Naive thymus-derived CD4-positive, alpha-beta T cell (primary cell): ENCODE measurements at places on chromosomes 5 and 9.

DNA sequence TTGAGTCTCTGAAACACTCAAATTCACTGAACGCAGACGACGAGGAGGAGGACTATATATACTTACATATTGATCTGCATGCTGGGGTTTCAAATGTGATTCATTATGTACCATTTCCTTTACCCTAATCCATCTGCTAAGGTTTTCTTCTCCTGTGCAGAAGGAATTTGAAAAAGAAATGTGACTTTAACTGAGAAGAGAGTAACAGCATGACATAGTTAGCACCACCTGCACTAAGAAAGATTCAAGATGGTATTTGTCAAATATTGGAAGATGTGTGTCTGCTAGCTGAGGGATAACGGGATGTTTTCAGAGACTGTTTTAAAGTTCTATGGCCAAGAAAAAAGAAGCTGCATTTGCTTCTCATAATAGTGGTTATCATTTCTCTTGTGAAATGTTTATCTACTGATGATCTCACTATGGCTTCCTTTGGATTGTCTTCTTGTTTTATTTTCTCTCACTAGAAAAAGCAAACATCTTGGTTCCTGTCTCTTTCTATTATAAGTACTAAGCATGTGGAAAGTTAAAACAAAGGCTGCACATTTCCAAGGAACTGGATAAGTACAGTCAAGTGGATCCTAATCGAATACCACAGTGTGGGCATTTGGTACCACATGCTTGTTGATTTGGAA, 89.8 kb upstream of the TLE4 start:
- DNase-seq, result no peak

DNA sequence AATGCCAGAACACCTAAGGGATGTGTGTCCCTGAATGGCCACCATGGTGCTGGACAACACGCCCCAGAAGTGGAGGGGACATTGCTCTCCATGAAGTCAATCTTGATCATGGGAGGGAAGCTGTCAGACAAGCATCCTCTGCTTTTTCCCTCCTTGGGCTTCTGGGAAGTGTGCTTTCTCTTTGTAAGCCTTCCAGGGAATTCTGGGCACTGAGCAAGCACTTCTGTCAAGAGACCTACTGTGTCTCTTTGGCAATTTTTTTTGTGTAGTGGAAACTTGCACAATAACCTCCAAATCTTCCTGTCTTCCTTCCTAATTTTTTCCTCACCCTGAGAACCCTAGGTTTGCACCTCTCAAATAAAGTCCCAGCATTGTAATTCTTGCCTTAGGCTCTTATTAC, 132.0 kb downstream of the SEC61B start:
- DNase-seq, result no peak

DNA sequence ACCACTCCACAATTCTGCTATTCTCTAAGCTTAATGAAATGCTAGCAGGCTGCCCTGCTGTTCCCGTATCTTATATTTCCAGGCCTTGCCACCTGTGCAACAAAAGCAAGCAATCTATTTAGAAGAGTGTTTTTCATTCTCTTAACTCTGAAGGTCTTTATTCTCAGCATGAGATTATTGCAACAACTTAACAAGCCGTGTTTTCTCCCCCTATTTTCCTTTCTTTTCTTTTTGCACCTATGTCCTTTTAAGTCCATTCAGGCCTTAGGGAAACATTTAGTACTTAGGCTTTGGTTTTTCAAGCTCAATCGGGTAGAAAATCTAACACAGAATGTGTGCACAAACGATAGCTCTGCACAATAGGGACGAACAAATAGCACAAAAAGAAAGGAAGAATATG, 89.6 kb upstream of the DMRTA1 start:
- no peak for DNase-seq

GRCh38 chr5:103375350-103375749, 116.8 kb downstream of the MACIR start:
- DNase-seq, result no peak

- DNase-seq, result no peak
Observed at GRCh38 chr9:16689351-16689938, 181.0 kb downstream of the BNC2 start.

- no peak for DNase-seq
Observed at GRCh38 chr9:6153425-6153824, 62.2 kb upstream of the IL33 start.

DNA sequence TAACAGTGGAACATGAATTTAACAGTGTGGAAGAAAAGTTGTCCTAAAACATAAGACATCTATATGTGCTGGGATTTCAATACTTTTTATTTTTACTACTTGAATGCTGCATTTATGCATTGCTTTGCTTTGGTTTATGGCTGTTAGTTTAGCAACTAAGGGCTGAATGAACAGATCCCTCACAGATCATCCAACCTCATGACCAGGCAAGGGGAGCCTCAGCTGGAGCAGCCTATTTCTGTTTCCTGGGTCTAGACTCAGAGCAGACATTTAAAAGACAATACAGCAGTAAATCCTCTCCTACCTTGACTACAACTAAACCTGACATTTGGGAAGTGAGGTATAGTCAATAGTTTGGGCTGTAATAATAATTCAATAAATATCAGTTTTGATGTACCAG, 163.3 kb downstream of the AUH start:
- DNase-seq, result no peak

DNA sequence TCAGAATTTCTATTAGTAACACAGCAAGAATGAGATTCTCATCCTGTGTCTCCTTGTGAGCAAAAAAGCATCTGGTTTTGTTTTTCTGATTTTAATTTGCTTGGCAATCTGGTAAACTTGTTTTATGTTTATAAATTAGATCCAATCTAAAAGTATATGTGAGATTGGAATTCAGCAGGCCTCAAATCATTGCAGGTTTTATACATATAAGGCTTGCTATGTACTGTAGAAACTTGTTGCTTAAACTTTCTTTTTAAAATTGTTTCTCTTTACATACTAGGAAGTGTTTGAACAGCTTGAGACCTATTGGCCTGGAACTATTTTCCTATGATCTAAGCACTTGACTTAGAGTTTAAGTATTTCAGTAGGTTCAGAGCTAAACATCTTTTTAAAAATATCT, 1037.8 kb downstream of the NR2F1-AS1 start:
- DNase-seq, result no peak

DNA sequence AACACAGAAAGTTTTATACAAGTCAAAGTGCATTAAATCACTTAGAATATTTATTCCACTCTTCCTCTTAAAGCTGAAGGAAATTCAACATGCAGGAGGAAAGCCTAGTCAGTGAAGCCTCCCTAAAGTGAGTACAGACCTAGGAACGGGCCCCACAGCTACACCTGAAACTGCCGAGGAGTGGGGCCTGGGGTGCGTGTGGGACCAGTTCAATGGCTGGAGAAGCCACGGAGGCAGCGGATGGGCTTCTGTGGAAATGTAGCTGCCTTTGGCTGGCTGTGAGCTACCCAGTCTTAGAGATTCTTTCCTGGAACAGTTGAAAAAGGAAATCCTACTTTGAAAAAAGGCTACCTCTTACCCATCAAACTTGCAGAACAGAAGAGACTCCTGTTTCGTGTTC, 16.6 kb downstream of the ARPC5L start:
- DNase-seq, result no peak

DNA sequence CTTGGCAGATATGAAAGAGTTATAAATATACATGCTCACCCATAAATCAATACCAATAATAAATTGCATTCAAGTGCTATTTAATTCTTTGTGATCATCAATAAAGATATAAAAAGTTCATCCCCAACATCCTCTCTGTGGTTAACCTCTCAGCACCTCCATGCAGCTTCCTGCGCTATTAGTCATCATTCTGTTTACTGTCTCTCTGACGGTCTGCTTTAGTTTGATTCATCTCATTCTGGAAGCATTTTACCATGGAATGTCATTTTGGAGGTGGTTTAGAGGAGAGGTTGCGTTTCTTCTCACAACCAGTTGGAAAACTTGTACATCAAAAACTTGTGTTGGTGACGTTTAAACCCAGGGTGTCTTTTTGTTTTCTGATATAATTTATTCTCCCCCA, 486.6 kb downstream of the BRINP1 start:
- DNase-seq, result no peak

- no peak for DNase-seq
Observed at GRCh38 chr5:74288448-74289108, 351.9 kb downstream of the ENC1 start.

GRCh38 chr9:92147030-92147851, 32.0 kb upstream of the SPTLC1 start:
- no peak for DNase-seq

- no peak for DNase-seq
Observed at GRCh38 chr5:69454460-69455249, 37.9 kb upstream of the OCLN start.

DNA sequence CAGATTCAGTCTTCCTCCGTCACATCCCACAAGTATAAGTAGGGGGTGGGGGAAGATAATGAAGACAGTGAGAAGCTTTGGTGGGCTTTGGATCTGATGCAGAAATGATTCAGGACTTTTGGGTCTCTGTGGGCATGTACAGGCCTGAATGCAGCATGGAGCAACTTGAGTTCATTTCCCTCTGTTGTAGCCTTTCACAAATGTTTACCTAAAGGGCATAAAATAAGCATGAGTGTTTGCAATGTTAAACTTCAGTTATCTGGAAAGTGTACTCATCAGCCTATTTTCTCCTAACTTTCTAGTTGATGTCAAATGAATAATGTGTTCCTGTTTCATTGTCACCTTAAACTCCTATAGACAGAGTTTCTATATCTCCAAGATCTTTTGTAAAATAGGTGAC, 39.3 kb downstream of the GARNL3 start:
- DNase-seq, result no peak

GRCh38 chr9:96178153-96178552, 123.8 kb downstream of the HSD17B3 start:
- no peak for DNase-seq

GRCh38 chr5:145760660-145761059, 74.5 kb downstream of the PRELID2 start:
- DNase-seq, result no peak

GRCh38 chr9:116327701-116328405, 174.3 kb downstream of the PAPPA start:
- DNase-seq, result no peak

- no peak for DNase-seq
Observed at GRCh38 chr9:37025071-37025822, 8.8 kb downstream of the PAX5 start.

DNA sequence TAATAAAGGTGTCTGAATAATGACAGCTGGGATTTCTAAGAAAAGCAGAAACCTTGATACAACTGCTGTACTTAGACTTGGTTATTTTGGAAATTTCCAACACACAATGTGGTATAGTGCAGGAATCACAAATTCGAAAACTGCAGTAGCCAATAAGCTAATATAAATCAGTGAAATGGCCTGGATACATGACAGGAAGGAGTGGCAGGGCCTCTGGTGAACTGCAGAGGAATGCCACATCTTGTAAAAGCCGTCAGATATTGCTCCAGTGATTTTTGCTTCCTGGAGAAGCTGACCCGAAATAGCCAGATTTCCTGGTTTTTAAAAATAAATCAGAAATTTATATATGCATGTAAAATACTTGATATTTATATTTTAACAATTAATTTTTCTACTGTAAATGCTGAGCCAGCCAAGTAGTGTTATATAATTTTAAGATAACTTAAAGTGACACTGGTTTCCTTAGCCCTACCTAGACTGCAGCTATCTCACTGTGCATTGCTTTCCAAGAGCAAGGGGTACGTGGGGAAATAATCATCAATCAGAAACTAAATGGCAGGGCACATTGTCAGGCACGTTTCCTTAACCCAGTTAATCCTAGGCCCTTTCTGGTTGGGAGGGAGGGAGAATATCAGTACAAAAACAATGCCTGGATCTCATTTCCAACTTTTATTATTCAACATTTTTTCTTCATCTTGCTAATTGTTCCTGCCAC, 182.4 kb downstream of the RASEF start:
- no peak for DNase-seq

DNA sequence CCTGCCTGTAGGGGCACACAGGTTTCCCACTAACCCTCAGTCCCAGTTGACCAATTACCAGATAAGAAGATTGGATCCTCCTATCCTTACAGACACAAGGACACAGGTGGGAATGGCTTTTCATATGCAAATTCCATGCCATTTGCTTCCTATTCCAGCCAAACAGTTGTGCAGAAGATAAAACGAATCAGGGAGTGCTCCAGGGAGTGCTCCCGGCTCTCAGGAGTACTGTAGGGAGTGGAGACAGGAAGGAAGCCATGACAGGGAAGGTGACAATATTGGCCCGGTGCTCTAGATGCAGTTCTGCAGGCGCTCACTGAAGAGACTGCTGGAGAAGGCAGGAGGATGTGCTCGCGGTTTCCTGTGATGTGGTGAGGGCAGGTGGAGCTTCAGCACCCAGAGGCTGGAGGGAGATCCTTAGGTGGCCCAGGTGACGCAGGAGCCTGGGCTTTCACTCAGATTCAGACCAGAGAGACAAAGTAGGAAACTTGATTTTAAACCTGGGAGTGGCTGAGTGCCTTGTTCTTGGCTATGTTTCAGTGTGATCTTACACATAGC, 260.0 kb downstream of the AUH start:
- peak; percentile 78 for DNase-seq

DNA sequence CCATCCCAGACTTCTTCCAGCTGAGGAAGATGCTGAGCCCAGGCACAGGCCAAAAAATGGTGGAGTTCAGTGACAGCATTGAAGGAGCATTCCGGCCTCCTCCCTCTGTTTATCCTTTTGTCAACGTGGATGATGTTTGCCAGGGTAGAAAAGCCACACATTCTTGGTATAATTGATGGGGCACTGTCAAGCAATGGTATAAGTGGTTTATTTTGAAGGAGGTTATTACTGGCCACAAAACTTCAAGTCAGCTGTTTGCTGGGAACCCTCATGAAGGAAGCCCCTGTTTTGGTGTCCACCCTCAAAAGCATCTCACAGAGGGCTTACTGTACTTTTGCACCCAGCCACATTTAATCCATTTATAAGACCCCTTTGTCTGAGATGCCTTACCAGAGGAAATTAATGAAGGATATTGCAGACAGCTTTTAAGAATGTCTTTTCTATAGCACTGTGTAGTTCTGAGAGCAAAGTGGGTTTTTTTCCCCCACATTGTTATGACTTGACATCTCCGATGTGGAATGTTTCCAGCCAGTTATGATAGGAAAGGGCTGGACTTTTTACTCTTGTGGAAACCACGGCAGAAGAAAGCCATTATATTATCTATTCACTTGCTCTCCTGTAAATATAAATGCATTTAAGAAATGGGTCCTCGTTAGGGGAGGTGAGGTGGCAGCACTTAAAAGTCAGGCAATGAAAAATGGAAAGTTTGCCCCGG, 95.5 kb upstream of the SPATA31D4 start:
- DNase-seq, result no peak

GRCh38 chr5:109374625-109375024, 35.1 kb downstream of the PJA2 start:
- no peak for DNase-seq

DNA sequence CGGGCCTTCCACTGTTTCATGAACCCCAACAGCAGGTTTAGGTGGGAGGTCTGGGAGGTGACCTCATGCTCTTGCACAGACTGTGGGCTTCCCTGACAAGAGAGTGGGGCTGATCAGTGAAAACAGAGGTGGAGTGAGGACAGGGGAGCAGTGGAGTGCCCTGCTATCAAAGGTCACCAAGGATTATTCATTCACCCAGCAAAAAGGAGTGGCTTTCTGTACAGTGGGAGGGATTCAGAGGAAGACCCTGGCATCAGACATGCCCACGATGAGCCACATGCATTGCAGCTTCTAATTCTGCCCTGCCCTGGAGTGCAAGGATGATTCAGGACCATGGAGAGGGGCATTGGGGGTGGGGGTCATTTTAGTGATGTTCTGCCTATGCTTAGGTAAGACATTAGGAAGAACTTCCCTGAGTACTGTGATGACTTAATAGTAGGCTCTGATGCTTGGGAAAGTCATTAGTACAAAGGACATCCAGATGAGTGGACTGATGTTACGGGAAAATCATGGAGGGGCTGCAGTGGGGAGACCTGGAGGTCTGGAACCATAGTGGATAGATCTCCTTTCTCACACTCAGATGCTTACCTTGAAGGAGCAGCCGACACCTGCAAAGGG, 12.8 kb downstream of the TRAF1 start:
- peak; percentile 37 for DNase-seq
